ENCODE measurements at places on chromosomes 3 and 15. TPM values are rescaled to one million over a fixed set of nuclear protein-coding genes. Genes with fewer than 3 reads are reported as not detected.

EFHB gene
- total RNA-seq: 0.63 TPM

PROS1 gene
- total RNA-seq: 9.4 TPM

OGG1 gene
- 113 TPM for total RNA-seq

SLC9C1 gene
- total RNA-seq: not detected

MAPKAPK3 gene
- total RNA-seq: 5.3 TPM

POLR2M gene
- total RNA-seq: 363 TPM

CPA3 gene
- total RNA-seq: not detected

ABI3BP gene
- 1.6 TPM for total RNA-seq

Data from parietal lobe (tissue), 2 donors.